Foreskin fibroblast (primary cell): ENCODE measurements at places on chromosomes 5 and 9.

DNA sequence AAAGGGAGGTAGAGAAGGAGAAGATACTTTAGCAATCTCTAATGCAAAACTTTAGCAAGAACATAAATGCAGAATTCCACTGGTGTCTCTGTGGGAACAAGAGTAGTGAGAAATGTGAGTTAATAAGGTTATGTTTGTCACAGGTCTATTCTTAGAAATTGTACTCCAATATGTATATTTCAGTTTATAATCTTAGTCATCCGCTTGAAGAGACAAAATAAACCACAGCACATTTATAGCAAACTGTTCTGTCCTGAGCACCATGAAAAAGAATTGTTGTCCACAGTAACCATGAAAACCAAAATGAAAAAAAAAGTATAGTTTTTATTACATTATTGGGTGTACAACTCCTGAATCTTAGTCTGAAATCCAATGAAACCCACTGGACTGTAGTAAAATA, 93.6 kb upstream of the TSLP start:
- DNase-seq, result no peak

GRCh38 chr9:34710023-34710422, at the start of gene CCL21:
Gene CCL21 (minus strand): TSS chr9:34710136. CDS start chr9:34710066, 70 bp downstream.
- DNase-seq, result no peak

DNA sequence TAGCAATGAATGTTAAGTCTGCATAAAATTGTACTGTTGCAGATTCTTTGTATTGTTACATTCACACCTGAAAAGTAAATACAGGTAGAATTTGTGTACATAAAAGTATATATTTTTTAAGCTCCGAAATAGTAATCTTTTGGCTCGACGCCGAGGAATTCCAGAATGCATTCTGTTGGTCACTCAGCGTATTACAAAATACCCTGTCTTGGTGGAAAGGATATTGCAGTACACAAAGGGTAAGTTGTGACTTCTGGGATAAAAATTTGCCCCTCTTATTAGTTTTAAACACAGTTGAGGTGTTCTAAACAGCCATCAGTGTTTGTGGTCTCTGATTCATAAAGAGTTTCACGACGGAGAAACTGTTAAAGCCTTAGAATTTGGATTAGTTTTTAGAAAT, 257.6 kb downstream of the ARHGEF28 start:
- no peak for DNase-seq

DNA sequence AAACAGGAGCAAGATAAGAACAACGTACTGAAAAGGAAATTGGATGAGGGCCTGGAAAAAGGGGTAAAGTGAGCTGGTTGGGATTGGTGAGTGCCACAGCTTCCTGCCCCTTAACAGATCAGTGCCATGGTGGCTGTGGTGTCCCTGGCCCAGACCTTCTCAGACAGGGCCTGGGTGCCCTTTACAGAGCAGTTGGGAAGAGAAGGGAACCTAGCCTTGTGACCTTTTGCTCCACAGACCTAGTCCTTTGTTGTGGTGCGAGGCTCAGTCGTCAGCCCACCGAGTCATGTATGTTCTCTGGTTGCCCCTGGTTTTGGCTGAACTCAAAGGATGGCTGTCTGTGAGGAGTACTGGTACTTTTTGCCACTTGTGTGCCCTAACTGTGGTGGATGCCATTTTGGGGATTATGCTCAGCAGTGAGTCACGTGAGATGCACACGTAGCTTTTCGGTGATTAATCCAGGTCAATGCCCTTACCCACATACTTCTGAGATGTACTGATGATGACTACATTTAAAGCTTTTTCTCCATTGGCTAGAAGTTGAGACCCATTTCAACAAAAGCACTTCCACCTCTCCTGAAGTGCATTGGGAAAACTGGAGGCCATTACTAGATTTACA, 48.4 kb downstream of the EXOSC2 start:
- peak; percentile 76 for DNase-seq

DNA sequence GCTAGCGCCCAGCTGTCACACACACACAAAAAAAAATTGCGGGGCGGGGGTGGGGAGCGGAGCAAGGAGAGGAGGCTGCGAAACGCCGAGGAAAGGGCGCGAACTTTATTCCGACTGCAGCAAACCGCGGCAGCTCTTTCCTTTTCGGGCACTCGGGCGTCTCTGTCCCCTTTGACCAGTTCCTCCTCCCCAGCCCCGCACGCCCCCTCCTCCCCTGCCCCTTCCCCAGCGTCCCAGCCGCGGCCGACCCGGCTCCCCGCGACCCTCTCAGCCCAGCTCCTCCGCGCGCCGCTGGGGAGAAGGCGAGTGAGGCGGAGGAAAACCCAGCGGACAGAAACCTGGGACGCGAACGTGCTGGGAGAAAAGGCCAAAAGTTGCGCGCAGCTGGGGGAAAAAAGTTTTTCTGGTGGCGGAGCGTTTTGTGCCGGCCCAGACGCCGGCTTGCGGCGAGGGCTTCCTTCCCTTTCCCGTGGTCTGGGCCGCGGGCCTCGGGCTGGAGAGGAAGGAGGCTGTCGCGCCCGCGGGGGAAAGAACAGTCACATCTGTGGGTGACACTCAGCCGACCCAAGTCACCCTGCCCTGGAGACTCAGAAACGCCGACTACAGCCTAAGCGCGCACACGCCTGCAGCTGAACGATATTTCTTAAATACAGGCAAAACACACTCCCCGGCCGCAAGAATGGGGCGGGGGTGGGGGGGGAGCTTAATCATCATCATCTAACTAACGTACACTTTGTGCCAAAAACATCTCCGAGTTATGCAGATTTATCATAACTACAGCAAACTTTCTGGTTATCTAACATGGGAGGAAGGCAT, 1.1 kb upstream of the BNC2 start:
- peak; percentile 94 for DNase-seq
